ENCODE measurements at places on chromosomes 3 and 15.

GRCh38 chr3:3015185-3016089, 94.7 kb downstream of the IL5RA start:
- DNase-seq: no peak

DNA sequence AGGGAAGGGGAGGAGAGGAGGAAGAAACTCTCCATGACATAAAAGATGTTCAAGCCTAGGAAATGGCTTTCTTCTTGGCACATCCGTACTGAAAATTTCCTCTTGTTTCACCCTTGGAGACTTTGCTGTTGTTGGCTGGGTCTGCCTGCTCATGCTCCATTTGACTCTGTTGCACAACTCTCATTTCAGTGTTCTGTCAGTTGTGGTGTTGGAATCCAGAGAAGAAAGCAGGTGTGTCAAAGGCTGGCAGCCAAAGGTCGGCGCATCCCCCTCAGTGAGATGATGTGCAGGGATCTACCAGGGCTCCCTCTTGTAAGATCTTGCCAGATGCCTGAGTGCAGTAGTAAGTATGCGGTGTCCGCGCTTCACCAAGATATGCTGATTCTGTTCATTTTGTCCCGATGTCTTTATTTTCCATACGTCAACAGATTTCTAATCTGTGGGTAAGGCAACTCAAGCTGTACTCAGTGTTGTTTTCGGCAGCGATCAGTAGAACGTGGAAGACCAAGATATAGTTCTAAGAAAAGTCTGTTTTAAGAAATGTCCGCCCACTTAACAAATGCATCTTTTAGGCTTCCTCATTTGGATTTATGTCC, 265.2 kb upstream of the GOLGA6L4 start:
- no peak for DNase-seq

GRCh38 chr15:77620960-77621647, 11.6 kb downstream of the LINGO1 start:
- no peak for DNase-seq

GRCh38 chr3:13880811-13881156, 913 bp upstream of the WNT7A start:
- no peak for DNase-seq

DNA sequence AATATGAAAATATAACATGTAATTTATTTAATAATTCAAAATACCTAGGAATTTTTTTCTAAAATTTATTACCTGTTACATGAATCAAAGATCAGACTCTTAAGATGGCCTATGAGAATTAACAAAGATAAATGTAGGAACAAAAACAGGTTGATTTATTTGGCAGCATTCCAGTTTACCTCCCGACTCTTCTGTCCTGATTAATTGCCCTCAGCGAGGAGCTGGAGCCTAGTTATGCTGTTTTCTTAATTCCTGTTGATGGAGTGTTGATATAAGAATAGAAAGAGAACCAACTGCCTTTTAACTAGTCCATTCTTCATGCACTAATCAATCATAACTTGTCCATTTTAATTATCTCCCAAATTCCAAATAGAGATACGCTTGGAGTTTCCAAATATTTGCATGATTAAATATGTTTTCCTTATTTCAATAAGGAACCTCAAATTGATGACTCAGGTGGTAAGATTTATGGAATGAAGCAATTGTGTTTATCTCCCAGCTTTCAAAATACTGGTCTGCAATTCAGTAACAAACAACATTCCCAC, 10.6 kb upstream of the CPB1 start:
- no peak for DNase-seq

- DNase-seq: no peak
Observed at GRCh38 chr3:127888564-127889107, 26.4 kb upstream of the KBTBD12 start.

DNA sequence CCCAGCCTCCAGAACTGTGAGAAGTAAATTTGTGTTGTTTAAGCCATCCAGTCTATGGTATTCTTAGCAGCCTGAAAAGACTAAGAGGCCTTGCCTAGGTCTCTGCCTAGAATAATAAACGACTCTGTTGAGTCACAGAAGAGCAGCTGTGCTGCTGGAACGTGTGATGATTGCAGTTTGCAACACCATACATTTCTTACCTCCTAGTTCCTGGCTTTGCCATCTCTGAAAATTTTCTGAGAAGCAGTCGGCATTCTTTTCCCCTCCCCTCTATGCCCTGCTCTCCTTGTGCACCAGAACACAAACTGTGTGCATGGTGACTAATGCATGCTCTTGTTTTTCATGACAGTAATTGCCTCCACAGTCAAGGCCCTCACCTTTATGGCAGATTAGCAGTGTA, 301.3 kb downstream of the IL20RB start:
- no peak for DNase-seq

- no peak for DNase-seq
Observed at GRCh38 chr15:64233299-64233698, 70.5 kb upstream of the PPIB start.

GRCh38 chr3:193686665-193687483, 93.9 kb downstream of the OPA1 start:
- no peak for DNase-seq

Measured in B cell (primary cell).